SHP77 treated with DMSO at 0.1 percent for 48 hours (cell line): ENCODE measurements at places on chromosomes 1 and 21.
A peak's percentile ranks its signal among the peaks of the same experiment; 100 is the strongest.

GRCh38 chr1:102050556-102050955, 53.8 kb upstream of the OLFM3 start:
- DNase-seq: no peak

- DNase-seq: peak; percentile 52
Observed at GRCh38 chr21:41258617-41259016, 58.0 kb upstream of the FAM3B start.

DNA sequence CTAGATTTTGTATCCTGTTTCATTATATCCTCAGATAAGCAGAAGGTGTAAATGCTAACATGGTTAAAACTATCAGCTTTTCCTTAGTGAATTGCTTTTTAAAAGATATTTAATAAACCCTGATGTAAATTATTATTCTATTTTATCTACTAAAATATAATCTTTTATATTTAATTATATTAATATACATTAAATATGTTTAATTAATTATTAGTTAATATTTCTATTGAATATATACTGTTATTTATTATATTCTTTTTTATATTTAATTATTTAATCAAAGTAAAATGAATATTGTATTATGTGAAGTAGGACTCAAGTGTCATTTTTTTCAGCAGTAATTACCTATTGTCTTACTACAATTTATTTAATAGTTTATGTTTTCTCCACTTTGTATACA, 179.7 kb upstream of the ADGRL4 start:
- DNase-seq: no peak

DNA sequence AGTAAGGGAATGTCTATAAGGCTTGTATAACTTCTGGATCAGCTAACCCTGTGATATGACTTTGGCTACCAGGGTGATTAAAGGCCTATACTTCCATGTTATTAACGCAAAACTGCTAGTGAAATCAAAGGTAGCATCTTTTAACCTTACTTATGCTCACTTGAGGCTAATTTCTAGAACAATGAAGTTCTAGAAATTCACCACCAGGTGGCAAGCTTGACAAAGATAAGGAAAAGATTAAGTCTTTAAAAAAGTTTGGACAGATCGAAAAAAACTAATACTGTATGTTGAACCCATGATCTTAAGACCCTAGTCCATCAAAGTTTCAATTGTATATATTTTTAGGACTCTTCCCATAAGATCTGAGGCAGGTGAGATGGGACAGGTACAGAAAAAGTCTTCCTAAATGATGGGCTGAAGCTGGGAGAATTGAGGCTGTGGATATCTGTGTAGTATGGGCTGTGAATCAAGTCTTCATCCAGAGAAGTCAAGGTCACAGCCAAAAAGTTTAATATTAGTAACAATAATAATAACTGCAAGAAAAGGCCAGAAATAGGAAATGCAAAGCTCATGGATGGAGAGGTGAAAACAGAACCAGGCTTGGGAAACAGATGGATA, 18.8 kb downstream of the KYAT3 start:
- DNase-seq: no peak

GRCh38 chr1:177998696-177999631, 29.1 kb upstream of the SEC16B start:
- no peak for DNase-seq

GRCh38 chr1:180781718-180782117, 131.0 kb upstream of the KIAA1614 start:
- no peak for DNase-seq

DNA sequence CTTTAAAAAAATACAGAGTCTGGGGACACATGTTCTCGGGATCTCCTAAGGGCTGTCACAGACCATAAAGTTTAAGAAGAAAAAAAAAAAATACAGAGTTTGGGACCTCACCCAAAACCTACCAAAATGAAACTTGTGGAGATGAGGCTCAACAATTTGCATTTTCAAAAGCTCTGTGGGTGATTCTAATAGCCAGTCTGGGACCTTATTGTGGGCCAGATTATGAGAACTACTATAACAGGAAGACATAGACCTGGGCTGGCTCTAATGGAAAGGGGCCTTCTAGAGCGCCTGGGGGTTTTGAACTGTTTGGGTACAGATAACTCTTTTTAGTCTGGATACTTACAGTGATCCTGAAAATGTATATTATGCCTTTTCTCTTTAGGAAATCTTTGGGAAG, 69.1 kb downstream of the LAMC1 start:
- no peak for DNase-seq

DNA sequence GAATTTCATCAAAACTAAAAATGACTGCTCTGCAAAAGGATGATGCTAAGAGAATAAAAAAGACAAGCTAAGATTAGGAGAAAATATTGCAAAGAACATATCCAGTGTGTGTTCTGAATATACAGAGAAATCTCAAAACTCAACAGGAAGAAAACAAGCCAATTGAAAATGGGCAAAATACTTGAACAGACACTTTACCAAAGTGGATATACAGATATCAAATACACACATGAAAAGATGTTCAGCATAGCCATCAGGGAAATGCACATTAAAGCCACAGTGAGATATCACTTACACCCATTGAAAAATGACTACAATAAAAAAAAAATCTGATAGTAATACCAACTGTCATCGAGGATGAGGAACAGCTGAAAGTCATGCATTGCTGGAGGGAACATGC, 21.3 kb downstream of the PRMT2 start:
- no peak for DNase-seq

DNA sequence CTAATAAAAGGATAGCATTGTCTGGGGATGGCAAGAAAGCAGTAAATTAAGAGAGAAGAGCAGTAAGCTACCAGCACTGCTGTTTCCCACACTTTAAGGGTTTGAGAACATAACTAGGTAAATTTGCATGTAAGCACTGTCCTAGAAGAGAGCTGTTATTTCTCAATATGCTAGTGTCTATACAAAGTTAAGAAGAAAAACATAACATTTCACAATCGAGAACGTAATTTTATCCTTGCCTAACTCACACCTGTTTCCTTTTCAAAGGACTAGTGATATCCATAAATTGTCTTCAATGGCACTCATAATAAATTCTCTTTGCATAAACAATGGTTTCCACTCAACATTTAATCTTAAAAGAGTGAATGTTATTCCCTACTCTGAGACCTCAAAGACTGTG, 576.0 kb downstream of the PTBP2 start:
- no peak for DNase-seq

DNA sequence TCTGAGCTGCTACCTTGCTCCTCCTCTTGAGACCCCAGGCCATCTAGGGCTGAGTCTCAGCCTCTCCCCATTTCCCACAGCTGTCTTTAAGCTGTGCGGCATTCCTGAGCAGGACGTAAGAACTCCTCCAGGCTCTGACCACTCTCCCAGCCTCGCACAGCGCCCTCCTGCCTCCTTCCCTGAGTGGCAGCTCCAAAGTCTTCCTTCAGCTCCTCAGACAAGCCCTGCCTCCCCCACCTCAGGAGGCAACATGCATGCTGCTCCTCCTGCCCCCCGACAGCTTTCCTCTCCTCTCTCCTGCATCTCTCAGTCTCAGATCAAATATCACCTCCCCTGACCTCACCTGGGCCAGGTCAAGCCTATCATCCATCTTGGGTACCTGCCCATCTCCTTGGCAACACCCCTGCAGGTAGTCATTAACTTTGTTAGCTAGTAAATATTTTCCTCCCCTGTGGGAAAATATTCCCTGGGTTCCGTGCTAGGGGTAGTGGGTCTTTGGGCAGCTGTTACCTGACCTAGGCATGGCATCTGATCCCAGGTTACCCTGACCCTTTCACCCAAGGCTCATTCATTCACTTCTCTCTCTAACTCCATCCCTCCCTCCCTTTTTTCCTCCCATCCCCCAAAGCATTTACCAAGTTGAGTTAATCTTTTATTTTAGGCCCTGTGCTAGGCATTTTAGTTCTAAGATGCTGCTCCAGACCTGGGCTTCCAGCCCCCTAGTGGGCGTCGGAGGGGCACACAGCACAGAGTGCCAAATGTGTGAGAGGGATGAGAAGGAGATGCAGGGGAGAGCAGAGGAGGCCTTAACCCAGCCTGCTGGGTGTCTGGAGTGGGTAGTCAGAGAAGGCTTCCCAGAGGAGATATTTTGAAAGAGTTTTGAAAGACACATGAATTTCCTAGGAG, 419.9 kb downstream of the PTPRU start:
- no peak for DNase-seq

DNA sequence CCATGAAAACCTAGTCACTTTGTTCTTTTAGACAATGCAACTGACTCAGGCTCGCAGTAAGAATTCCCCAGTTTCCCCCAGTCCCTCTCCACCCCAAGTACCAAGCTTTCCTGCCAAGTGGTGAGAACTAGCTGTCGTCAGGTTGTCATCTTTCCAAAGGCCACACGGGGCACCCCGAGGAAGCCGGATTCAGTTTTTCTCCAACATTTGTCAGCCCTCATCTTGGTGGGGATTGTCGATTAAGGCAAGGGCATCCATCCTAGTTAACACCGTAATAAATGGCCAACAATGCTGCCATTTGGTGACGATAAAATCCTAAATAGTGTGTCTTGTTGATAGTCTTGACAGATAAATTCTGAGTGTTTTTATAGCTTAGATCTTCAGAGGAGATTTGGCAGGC, 55.9 kb upstream of the PROX1 start:
- DNase-seq: no peak

- DNase-seq: no peak
Observed at GRCh38 chr1:77063118-77063517, 156.1 kb downstream of the PIGK start.

GRCh38 chr1:4101459-4102161, 201.5 kb upstream of the C1orf174 start:
- no peak for DNase-seq

GRCh38 chr1:18531503-18531845, 50.7 kb downstream of the KLHDC7A start:
- DNase-seq: no peak

GRCh38 chr1:47003896-47004403, 19.5 kb upstream of the CYP4X1 start:
- DNase-seq: no peak

- no peak for DNase-seq
Observed at GRCh38 chr1:85568660-85569059, 11.9 kb upstream of the CCN1 start.

GRCh38 chr1:93716941-93717368, 35.3 kb upstream of the BCAR3 start:
- no peak for DNase-seq

GRCh38 chr1:209319057-209319432, 264.5 kb upstream of the CAMK1G start:
- no peak for DNase-seq

DNA sequence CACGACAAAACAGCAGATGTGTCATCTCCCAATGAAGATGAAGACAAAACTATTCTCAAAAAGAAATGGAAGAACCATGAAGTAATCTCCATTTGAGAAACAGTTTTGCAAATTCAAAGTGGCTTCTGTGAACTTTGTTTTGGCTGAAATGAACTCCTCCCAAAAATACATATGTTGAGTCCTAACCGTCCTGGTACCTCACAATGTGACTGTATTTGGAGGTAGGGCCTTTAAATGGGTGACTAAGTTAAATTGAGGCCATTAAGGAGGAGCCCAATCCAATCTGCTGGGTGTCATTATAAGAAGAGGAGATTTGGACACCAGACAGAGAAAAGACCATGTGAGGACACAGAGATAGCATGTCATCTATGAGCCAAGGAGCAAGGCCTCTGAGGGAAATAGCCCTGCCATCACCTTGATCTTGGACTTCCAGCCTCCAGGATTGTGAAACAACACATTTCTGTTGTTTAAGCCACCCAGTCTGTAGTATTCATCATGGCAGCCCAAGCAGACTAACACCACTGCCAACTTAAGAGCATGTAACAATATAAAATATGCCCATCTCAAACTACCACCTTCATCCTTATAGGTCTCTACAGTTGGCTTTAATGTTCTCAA, 38.3 kb upstream of the KCNE1 start:
- no peak for DNase-seq

DNA sequence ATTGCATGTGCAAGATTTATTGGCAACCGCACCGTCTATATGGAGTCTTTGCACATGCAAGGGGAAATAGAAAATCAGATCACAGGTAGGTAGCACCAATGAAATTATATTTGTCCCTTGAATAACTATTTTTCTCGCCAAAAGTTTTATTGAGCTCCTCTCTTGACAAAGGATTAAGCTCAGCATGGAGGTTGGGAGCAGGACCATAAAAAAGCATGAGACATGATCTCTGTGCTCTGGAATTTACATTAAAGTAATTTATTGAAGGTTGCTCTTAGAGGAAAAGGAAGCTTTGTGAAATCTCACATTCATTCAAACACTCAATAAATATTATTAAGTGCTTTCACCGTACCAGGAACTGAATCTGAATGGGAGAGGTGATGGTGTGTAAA, 66.0 kb upstream of the UBE2U start:
- no peak for DNase-seq

- DNase-seq: no peak
Observed at GRCh38 chr1:212269306-212269705, 15.9 kb upstream of the PPP2R5A start.

GRCh38 chr21:24217151-24217550, 1390.1 kb downstream of the MRPL39 start:
- DNase-seq: no peak

DNA sequence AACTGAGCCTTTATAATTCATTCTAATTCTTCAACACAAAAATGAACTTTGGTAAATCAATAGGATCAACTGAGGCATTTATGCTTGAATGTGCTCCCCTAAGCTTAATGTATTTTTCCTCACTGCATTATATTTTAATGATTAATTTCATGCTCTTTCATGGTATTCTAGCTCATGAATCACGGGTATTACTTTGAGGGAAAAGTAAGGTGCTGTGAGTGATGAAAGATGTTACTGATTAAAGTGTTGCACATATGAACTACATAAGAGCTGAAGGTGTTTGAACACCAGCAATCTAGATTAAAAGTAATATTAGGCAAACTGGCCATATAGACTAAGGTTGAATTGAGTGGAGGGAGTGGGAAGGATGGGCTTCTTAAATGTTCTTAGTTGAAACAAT, 1.9 kb downstream of the DPYD start:
- DNase-seq: no peak

DNA sequence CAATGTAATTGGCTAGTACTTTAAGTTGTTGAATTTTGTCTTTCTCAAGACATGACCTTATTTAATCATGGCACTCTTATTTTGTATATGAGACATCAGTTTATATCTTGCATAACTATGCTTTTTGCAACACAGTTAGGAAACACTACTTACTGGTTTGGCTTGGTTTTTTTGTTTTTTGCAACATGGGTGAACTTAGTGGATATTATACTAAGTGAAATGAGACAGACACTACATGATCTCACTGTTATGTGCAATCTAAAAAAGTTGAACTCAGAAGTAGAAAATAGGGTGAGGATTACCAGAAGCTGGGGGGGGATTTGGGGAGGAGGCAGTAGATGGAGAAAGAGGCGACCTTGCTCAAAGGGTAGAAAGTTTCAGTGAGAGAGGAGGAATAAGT, 132.1 kb downstream of the PLA2G4A start:
- no peak for DNase-seq

- no peak for DNase-seq
Observed at GRCh38 chr1:87399701-87400100, 71.0 kb downstream of the LMO4 start.
